ENCODE measurements at places on chromosomes 3 and 15.

- no peak for DNase-seq
These were observed 91.2 kb downstream of the RPLP1 start for GRCh38 chr15:69543681-69544364.

GRCh38 chr3:125013095-125013494 is 42.7 kb downstream of the HEG1 start:
- DNase-seq, result no peak

DNA sequence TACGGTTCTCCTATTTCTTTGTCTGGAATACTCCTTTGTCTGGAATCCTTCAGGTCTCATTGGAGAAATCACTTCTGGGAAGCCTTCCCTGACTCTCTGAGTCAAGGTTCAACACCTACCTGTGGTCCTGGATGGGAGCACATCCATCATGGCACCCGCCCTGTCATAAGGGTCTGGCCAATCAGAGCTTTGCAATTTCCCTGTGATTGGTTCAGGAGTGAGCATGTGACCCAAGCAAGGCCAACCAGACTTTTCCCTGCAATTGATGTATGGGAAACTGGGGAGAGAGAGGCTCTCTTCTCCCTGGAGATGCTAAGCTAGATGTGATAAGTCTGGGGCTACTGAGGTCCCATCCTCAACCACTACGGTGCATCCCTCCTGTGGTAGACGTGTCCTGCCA is 8.1 kb downstream of the FAM3D start:
- DNase-seq, result no peak

GRCh38 chr3:64918989-64919388 is 231.2 kb upstream of the ADAMTS9 start:
- no peak for DNase-seq

- no peak for DNase-seq
These were observed 3.5 kb upstream of the HHATL start for GRCh38 chr3:42705962-42706585.

DNA sequence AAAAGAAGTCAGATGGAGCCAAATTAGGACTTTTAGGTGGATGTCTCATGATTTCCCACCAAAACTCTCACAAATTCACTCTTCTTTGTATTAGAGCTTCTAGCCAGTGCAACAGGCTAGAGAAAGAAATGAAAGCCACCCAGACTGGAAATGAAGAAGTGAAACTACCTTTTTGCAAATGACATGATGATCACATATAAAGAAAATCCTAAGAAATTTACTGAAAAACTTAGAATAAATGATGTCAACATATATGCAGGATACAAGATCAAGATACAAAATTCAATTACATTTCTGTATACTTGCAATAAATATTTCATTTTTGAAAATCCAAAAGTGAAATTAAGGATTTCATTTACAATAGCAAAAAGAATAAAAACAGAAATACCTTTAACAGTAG is 110.8 kb downstream of the LRIG1 start:
- no peak for DNase-seq

- DNase-seq, result no peak
These were observed 194.1 kb downstream of the TPRG1 start for GRCh38 chr3:189365609-189366564.

DNA sequence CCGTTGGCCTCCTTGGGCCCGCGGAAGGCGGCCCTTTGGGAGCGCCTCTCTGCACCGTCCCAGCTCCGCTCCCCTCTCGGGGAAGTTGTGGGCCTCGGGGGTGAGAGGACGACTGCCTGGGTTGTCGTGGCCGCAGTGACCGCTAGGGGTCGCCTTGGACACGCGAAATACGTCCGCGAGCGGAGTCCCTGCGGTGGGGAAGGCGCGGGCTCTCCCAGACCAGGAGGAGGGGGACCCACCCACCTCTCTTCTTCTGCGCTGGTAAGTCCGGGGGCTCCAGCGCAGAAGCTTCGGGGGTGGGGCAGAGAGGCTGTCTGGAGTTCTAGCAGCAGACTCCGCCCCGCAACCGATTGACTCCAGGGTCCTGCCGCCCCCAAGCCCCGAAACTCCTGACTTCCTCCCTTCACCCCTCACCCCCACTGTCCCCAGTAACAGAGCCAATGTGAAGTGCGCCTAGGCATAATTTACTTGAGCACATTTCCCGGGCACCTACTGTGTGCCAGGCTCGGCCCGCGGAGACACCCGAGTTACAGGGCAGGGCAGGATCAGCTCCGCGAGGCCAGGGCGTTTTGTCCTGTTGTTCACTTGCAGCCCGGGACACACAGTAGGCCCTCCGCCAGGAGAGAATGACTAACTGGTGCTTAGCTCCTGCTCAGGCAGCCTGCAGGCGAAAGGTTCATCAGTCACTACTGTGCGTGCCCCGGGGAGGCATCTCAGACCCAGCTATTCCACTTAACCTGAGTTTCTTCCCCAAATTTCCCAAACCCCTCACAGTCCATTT is 32.8 kb downstream of the DNASE1L3 start:
- peak; percentile 70 for DNase-seq

DNA sequence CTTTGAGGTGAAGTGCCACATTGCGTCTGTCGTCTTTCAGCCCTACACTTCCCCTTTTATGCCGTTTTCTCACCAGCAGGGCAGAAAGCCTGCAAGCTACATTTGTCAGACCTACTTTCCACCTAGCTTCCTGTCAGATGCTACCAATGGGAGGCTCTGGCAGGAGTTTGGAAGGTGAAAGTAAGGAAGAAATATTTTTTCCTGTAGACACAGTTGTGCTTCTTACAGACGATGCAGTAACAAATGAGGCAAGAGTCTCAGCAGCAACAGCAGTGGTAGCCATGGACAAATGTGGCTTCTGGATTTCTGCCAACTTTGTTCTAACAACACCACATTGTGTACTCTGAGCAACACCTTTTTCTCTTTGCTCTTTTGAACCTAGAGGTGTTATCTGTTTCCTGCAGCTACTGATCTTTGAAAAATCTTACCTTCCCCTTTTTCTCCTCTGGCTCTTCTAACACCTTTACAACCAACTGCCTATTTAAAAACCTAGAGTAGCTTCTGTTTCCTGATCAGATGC is 70.6 kb upstream of the STT3B start:
- DNase-seq, result no peak

DNA sequence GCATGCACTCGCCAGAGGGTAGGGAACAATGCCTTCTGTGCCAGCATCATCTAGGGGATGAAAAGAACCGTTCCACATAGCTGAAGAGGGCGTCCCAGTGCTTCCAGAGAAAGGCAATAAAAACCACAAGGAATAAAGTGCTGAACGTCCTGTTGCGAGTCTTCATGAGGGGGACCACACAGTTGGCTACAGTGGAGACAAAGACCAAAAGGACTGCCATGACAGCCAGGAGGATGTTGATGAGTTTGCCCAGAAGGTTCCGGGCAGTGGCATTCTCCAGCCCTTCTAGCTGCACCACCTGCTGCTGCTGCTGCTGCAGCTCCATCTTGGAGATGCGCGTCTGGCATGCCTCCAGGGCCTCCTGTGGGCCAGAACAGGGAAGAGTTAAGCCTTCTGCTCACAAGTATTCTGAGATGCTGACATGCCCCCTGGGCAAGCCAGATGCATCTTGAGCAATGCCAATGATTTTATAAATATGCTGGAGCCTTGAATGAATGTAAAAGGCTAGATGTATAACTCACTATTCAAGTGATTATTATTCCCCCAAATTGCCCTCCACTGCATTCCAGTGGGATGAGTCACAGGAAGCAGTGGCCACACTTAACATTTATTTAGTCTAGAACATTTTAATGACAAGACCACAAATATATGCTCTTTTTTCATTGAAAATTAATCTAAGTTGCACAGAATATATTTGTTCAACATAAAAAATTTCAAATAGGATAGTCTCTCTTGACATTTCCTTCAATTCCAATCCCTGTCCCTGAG is 45.1 kb upstream of the PLXND1 start:
- DNase-seq, result peak; percentile 80

GRCh38 chr3:158570999-158571702 is at the start of gene MLF1:
Gene MLF1 (plus strand): TSS chr3:158571194. CDS start chr3:158571301, 107 bp downstream.
- peak; percentile 97 for DNase-seq

DNA sequence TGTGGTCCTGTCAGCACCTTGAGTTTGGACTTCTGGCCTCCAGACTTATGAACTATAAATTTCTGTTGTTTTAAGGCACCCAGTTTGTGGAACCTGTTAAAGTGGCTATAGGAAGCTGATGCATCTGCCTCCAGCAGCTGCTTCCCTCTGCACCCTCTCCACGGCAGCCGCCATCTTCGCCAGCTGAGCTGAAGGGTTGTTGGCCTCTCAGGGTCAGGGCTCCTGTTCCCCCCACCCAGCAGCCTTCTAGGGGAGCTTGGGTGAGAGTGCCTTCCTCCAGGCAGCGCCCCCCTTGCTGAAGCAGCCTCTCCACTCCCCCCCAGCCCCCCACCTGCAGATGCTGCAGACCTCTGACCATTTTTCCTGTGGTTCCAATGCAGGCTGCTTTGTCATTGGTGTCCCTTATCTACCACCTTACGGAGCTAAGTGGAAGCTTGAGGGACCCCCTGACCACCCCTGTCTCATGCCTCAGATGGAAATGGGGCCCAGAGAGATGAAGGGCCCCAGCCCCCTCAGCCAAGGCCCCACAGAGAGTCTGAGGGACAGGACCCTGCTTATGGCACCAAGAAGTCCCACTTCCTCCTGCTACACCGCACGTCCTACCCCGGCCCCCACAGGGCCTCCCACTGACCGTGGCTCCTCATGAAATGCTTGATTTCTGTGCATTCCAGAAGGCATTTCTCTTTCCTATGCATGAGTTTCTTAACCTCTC is 61.4 kb upstream of the TLE3 start:
- DNase-seq, result no peak

All from kidney capillary endothelial cell (primary cell).